ENCODE measurements at places on chromosomes 2 and 18.

DNA sequence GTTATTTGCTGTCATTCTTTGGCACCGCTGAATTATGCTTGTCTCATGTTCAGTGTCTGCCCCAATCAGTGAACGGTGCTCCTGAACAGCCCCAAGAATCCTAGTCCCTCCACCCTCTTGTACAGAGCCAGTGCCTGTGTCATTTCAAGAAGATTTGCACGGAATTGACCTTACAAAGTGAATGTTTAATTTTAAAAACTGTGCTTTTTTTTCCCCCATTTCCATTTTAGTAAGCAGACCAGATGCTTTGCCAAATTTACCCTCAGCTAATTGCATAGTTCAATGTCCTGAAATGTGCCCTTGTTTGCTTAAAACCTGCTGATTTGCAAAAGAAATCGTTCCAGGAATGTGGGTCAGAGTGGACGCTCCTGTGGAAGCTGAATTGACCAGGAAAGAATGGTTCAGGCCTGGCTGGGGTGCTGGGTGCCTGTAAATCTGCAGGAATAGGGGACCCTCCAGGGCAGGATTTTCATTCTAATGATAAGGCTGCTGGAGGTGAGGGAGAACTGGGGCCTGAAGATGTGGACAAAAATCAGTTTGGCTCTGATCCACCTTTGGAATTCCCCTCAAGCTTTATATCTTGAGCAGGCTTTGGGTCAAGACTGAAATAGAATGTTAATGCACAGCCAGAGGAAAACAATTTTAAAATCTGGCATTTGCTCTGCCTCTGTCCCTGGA is 20.1 kb downstream of the TMEM17 start:
- no peak for DNase-seq

GRCh38 chr2:135456431-135456830 is 74.6 kb downstream of the ZRANB3 start:
- no peak for DNase-seq

DNA sequence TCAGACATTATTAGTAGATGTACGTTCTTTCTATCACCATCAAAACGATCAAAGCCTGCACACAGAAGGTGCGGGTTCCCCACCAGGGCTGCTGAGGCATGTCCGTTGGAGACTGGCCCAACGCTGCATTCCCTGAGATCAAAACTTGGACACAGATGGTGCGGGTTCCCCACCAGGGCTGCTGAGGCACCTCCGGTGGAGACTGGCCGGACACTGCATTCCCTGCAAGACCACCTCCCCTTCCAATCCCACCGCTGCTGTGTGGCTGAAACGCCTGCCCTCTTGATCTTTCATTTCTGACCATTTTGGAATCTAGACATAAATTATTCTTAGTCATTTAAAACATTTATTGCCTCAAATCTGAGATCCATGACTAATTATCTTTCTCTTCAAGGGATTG is 254.2 kb upstream of the SALL3 start:
- DNase-seq, result no peak

- peak; percentile 19 for DNase-seq
Measured at GRCh38 chr18:35236571-35237363, 4.1 kb upstream of the ZNF397 start.

GRCh38 chr18:21805771-21806366 is 65.3 kb downstream of the MIB1 start:
- DNase-seq, result no peak

DNA sequence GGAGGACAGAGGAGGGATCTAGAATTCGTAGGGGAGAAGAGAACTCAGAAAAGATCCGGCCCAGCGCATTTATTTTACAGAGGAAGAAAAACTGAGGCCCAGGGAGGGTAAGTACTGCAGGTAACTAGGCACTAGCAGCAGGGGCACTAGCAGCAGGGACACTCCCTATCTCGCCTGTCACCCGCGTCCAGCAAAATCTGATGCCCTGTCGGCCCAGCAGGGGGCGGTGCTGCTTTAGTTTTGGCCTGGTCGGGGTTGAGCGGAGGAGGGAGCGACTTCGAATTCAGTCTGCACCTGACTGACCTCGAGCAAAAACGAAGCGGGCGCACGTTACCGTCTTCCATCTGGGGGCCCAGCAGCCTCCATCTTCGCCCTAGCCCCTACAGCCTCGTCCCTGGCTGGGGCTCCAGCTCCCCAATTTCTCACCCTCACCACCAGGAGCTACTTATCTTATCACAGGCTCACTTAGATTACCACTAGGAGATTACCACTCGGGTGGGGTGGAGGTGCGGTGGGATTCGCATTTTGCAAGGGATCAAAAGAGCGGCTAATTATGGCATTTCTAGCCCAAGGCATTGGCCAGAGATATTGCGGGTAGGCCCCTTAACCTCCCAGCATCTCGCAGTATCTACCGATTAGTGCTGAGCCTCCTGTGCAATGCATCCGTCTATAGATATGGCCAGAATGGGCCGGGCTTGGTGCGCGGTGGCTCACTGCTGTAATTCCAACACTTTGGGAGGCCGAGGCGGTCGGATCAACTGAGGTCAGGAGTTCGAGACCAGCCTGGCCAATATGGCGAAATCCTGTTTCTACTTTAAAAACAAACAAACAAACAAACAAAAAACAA is 17.8 kb upstream of the CD8A start:
- peak; percentile 46 for DNase-seq

- no peak for DNase-seq
Measured at GRCh38 chr2:217839073-217839749, 163.6 kb downstream of the TNS1 start.

GRCh38 chr18:38635709-38636430 is 1070.3 kb upstream of the CELF4 start:
- no peak for DNase-seq

- no peak for DNase-seq
Measured at GRCh38 chr2:112876257-112876970, 34.6 kb upstream of the IL37 start.

- no peak for DNase-seq
Measured at GRCh38 chr2:237661799-237662328, 34.5 kb downstream of the LRRFIP1 start.

DNA sequence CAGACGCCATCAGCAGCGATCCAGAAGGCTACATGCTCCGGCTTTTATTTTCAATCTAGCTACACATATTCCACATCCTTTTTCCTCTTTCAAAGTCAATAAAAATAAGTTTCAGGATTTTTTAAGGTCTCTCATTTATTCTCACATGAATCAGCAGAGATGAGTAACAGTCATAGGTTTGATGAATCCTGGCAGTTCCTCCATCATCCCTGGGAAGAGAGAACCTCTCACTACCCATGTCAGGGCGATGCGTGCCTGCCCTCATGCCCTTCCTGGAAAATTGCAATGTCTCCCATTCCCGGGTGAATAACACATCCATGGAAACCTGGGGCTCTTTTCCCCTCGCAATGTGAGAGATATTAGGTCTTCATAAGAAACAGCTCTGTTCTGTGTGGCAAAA is 301.1 kb upstream of the SMIM21 start:
- DNase-seq, result no peak

DNA sequence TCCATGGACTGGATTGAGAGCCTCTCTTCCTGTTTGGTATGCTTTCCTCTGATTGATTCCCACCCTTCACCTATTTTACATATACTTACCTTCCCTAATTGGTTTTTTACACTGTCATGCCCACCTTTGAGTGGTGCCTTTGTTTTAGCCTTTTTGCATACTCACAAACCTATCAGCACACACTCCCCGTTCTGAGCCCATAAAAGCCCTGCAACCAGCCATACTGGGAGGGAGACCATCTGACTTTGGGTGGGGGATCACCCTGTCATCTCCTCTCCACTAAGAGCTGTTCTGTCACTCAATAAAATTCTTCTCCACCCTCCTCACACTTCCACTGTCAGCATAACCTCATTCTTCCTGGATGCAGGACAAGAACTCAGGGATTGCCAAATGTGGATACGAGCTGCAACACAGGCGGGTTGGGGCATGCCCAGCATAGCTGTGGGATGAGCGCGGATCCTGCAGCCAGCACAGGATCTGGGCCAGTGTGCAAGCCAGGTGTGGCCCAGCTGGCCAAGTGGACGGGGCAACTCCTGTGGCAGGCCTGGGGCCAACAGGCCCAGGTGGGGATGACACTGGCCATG is 9.4 kb upstream of the MOB1A start:
- DNase-seq, result no peak

GRCh38 chr18:57630754-57631595 is 9.3 kb upstream of the NARS1 start:
- DNase-seq, result no peak

- DNase-seq, result no peak
Measured at GRCh38 chr2:162113088-162113775, 38.8 kb downstream of the GCG start.

DNA sequence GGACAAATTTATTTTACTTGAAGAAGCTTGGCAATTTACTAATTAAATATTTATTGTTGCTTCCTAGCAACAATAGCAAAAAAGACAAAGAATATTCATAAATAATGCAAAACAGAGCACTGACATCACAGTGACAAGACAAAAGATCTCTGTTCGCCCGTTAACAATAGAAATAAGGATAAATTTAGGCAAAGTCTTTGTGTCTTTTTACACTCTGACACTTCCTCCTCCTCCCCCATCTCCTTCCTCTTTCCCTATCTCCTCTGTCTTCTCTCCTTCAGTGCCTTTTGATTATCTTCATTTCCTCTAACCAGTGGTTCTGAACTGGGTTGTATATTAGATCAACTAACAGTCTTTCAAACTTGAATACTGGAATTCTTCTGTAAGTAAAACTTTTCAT is 808.4 kb downstream of the ERBB4 start:
- no peak for DNase-seq

- peak; percentile 22 for DNase-seq
Measured at GRCh38 chr2:217650716-217651360, 352.0 kb downstream of the TNS1 start.

DNA sequence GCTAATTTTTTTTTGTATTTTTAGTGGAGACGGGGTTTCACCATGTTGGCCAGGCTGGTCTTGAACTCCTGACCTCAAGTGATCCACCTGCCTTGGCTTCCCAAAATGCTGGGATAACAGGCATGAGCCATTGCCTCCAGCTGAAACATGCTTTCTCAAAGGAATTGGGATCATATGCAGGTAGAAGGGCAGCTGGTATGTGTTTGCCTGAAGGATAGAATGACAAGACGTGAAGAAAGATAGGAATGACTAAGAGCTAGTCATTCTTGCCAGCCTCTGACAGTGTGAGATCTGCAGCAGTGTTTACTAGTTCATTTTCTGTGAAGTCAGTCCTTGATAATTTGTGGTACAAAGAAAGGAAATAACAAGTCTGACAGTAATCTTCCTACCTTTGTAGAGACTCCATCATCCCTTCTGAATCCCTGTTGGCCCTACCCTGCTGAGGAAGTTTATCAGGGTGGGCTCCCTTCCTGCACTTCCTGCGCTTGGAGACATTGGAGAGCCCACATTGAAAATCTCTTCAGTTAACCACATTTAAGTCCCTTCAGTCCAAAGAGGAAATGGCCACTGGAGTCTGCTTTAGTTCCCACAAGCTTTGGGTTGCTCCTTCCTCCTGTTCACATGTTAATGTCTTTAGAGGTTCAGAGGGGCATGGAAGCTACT is 14.7 kb downstream of the CFLAR start:
- DNase-seq, result peak; percentile 41

DNA sequence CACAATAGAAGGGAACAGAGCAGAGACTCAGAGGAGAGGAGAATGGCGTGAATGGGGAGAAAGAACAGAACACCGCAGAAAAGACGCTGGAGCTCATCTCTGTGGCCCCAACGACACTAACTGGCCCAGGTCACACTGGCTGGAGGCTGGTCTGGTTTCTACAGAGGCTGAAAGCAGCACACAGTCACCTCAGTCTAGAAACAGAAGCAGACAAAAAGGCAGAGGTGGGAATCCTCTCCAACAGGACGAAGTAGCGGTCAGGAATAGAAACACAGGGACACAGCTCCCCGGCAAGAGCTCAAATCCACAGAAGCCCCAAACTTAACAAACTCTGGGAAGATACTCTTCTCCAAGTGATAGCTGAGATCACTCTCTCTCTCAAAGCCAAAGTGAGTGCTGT is 9.2 kb downstream of the SLC66A2 start:
- DNase-seq, result no peak

- DNase-seq, result no peak
Measured at GRCh38 chr2:128984855-128985254, 666.2 kb upstream of the HS6ST1 start.

DNA sequence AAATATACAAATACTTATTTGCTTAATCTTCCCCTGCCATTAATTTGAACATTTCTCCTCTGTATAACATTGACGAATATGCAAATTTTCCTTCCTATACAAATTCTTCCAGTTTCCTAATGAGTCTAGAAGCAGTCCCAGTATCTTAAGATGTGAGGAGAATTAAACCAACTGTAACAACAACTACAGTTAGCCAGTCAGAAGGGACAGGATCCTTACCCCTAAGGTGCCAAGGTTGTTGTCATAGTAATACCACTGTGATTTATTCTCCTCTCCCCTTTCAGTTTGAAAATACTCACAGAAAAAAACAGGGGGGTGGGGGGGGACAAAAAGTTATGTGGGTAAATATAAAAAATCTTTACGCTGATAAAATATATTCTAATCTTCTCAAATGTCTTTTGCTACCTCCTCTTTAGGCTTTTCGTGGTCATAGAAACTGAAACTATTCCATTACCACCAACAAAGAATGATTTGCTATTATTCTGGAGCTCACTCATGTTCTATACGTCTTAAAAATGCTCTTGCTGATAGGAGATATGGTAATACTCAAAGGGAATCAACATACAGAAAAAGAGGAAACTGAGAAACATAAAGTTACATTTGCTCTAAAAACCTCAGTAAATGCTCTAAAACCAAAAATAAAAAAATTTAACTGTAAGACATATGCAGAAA is 107.6 kb downstream of the MEMO1 start:
- DNase-seq, result no peak

GRCh38 chr18:23468753-23469459 is 15.8 kb downstream of the RIOK3 start:
- DNase-seq, result no peak

DNA sequence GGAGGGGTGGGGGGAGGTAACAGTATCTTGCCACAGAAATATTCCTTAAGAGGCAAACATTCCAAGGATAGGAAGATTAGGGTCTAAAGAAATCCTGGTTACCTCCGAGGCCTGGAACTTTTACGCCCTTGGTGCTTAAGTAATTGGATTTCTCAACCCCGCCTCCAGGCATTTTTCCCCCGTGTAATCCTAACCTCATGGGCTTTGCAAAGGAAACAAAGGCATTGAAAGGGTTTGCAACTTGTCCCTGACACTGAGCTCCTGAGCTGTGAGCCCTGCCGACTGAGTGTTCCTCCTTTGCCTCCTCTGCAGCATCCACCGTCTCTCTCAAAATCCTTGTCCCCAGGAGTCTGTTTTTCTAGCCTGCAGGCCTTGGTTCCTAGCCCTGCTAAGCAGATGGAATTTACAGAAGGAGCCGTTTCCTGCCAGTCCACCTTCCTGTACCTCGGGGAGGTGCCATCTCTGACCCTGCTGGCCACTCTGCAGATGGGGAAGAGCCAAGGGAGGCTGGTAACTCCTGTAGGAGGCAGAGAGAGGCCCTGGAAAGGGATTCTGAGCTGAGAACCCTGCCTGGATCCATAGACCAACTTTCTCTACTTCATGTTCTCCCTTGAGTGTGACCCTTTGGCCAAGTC is 24.2 kb downstream of the TET3 start:
- DNase-seq, result no peak

Data from amniotic stem cell (primary cell).